ENCODE measurements at places on chromosomes 12 and 14.

- DNase-seq: no peak
Measured at GRCh38 chr12:118126119-118126757, 9.7 kb upstream of the PEBP1 start.

DNA sequence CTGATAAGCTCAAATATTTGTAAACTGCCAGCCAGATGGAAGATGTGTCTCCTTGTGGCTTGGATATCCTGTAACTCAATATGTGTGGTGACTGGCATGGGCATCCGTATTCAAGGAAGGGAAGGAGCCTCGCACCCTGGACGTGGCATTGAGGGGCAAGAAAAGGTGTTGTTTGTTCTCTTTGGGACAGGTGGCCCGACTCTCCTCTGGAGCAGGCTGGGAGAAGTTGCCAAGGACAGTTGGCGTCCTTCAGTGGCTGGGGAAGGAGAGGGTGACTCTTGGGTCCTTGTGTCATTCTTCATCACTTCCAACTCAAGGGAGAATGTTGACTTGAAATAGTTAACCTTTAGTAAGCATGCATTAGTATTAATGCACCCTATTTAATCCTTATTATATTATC, 39.6 kb downstream of the CACNA1C start:
- DNase-seq: no peak

- DNase-seq: no peak
Measured at GRCh38 chr12:41474001-41474400, 285.9 kb downstream of the PDZRN4 start.

GRCh38 chr12:49767333-49767732, 26.0 kb downstream of the TMBIM6 start:
- no peak for DNase-seq

DNA sequence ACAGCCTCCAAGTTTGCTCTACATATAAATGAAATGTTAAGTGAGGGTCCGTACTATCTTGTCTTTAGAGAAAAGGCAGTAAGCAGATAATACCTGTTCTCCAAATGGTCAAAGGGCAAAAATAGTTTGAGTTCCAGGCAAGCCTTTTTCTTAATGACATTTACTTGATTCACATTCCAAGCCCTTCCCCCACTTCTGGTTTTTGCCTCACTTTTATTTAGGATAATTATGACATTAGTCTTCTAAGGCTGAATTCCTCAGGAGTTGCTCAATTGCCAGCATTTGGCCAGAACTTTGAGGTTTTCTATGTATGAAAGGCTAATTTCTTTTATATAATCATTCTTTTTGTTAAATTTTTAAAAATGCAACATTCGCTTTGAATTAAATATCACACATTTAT, 62.5 kb upstream of the DUSP6 start:
- DNase-seq: no peak

DNA sequence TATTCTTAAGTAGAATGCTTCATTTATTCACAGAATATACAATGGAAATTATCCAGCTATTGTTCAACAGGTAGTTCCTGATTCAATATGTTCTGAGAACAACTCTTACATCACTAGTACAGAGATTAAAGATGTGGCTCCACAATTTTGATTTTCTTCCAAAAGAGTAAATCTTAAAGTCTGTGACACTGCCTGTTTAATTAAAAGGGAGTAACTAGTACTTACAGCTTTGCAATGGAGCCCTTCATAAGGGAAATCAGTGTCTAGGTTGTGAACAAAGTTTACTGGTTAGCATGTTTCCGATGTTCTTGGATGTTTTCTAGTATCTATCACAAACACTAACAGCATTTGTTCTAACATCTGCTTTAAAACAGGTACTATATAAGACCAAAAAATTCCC, 30.8 kb downstream of the MIA2 start:
- no peak for DNase-seq

DNA sequence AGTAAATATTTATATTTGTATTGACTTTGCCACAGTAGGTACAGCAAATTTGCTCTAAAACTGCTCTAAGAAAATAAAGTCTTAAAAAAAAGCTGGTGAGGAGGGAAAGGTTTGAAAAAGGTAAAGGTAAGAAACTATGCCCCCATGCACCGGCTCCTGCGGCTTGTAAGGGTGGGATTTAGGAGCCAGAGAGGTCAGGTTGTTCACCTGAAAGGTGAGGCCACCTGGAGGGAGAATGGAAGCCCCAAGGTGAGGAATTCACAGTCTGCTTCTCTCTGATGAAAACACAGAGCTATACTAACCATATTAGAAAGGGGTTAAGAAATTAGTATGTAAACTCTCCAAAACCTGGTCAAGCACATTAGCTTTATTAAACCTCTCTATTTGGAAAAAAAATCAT, 31.8 kb downstream of the CPM start:
- DNase-seq: no peak

- no peak for DNase-seq
Measured at GRCh38 chr12:100503228-100503628, 29.6 kb downstream of the NR1H4 start.

DNA sequence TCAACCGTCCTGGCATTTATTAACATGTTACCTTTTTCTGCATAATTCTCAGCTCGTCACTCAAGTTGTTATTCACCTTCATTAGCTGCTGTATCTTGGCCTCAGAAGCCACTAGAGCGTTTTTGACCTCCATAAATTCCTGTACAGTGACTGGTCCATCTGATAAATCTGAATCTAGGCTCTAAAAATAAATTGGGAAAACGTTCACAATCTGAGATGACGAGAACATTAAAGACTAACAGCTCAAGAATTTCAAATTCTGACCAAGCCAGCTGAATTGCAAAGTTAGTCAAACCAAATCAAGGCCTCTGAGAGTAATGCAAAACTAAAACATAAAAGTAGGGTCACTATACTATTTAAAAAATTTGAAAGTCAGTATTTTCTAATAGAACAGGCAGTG, 45.0 kb downstream of the GIT2 start:
- no peak for DNase-seq

DNA sequence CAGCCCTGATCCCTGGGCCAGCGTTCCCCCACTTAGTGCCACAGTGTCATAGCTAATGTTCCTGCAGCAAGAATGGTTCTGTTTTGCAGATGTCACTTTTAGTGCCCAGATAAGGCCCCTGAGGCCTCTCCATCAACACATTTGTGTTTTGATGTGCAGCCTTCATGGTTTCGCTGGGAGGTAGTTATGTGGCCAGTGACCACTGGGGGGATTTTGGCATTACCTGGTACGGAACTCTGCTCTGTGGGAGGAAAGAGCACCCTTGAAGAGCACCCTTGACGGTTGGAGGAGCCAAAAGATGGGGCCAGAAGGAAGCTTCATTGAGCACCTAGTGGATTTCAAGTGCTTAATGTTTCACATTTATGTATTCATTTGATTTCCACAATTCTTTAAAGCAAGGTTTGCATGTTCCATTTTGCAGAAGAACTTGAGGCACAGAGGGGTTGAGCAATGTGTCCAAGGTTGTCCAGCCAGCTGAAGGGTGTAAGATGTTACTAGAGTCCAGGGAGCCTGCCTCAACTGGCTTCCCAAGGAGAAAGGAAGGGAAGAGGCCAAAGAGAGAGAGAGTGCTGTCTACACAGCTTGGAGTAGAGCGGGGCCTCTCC, 13.0 kb downstream of the SERPINA11 start:
- DNase-seq: no peak

DNA sequence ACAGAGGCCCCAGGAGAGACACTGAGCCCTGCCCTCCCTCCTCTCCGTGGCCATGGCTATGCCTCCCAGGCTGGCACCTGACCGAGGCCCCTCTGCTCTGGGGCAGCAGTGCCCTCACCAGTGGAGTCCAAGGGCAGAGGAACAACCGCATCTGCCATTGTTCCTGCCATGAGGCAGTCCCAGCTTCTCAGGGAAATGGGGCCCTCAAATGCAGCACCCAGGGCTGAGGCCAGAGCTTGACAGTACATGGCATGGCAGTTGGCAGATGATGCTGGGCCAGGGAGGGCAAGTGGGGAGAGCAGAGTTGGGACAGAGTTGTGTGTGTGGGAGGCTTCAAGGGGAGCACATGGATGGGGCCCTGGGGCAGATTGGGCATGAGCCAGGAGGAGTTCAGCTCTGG, 21.1 kb upstream of the KRT77 start:
- no peak for DNase-seq

- no peak for DNase-seq
Measured at GRCh38 chr12:7899755-7900154, 27.0 kb upstream of the SLC2A14 start.

GRCh38 chr12:91563011-91563765, 380.6 kb upstream of the DCN start:
- no peak for DNase-seq

GRCh38 chr14:77589099-77589498, 27.3 kb downstream of the SPTLC2 start:
- DNase-seq: no peak

DNA sequence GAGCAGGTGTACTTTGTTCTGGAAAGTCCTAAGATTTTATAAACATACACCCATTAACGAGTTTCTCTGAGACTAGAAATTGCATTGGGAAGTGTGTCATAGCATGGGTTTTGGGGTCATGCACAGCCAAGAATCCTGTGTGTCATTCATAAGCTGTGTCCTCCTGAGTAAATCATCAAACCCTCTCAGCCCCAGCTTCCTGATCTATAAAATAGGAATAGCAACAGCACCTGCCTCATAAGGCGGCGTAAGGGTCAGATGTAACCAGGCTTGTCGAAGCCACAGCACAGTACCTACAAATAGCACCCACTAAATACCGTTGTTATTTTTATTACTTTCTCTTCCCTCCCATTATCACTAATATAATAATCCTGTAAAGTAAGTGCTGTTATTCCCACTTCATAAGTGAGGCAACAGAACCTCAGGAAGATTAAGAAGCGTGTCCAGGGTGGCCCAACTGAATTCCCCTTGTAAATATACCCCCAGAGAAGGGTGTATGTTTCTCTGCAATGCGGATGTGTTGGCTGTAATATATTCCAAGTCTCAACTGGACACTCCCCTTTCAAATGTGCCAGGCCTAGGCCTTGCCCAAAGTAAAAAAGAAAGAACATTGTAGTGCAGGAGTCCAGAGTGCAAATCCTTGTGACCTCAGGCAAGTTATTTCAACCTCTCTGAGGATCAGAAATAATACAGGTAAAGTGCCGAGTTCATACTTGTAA, 188.3 kb upstream of the BCL2L14 start:
- no peak for DNase-seq

GRCh38 chr12:1544996-1545700, 49.2 kb downstream of the FBXL14 start:
- no peak for DNase-seq

DNA sequence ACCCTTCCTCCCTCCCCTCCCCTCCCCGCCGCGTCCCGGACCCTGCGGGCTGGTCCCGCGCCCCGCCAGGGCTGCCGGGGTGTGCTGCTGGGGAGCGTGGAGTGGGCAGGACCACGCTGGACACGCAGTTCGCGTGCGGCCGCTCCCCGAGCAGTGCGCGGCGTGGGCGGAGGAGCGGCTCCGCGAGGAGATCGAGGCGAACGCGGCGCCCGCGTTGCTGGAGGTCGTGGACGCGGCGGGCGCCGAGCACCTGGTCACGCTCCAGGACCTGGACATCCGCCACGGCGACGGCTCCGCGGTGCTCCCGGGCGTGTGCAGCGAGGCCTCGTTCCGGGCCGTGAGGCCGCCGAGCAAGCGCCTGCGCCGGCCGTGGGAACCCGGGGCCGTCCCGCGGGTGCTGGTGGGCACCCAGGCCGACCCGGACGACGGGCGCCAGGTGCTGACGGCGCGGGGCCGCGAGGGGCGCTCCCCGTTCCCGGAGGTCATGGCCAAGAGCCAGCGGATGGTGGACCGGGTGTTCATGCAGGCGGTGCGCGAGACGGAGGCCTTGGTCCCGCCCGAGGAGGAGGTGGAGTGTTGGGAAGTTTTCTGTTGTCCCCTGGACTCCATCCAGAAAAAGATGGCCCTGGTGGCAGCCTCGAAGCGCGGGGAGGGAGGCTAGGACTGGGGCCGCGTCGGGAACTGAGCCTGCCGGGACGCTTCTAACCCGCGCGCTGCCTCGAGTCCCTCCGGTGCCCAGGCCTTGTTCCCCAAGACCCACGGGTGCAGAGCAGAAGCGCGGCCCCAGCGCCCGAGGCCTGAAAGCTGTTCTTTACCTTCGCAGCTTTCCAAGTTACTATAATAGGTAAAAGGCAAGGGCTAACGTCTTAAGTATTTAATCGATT, 54.7 kb upstream of the EIF5 start:
- DNase-seq: no peak

GRCh38 chr12:90250766-90251165, 542.1 kb upstream of the ATP2B1 start:
- DNase-seq: no peak

GRCh38 chr14:96852823-96853422, 55.7 kb downstream of the VRK1 start:
- no peak for DNase-seq

GRCh38 chr12:117466677-117467362, 105.4 kb upstream of the NOS1 start:
- DNase-seq: no peak

- DNase-seq: no peak
Measured at GRCh38 chr12:30753751-30754382, 884 bp downstream of the CAPRIN2 start.

GRCh38 chr12:754473-754820, 2.1 kb downstream of the WNK1 start:
- DNase-seq: no peak

DNA sequence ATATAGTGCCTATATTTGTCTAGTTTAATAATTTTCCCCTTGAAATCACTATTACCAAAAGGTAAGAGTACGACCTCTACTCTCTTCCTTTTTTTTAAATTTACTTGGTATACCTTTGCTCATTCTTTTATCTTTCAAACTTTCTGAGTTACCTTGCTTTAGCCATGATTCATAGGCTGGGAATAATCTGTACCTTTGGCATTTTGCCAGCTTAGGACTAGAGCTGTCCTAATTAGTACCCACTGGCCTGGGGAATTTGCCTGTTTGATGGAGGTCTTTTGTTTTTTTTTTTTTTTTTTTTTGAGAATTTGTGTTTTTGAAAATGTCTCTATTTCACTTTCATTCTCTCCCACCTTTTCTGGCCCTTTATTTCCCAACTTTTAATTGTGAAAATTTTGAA, 8.7 kb upstream of the SLC4A8 start:
- DNase-seq: no peak

- no peak for DNase-seq
Measured at GRCh38 chr14:64946310-64947045, 3.9 kb upstream of the GPX2 start.

- no peak for DNase-seq
Measured at GRCh38 chr14:74638066-74638465, 26.0 kb upstream of the LTBP2 start.
